Cortex of kidney (tissue), 1 donor: ENCODE measurements at places on chromosomes 11 and 22.

- DNase-seq: no peak
These were observed 4.3 kb upstream of the ZBED4 start for GRCh38 chr22:49849161-49850020.

- no peak for DNase-seq
These were observed 19.0 kb downstream of the MAFF start for GRCh38 chr22:38220653-38221386.

DNA sequence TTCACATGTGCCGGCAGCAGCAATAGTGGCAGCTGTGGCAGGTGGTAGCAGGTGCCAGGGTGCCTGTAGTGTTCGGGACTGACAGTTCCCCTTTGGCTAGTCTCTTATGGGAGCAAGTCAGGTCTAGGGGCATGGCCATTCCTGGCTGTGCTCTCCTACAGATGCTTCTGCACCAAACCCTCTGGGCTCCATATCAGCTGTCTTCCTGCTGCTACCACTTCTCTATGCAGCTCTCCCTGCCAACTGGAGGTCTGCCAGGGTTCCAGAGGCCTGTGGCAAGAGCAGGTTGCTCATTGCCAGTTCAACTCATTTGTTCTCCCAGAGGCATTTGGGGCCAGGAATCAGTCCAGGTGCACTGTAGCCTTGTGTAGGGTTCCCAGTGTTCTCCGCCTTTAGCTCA lies 473.7 kb downstream of the JRKL start:
- no peak for DNase-seq

DNA sequence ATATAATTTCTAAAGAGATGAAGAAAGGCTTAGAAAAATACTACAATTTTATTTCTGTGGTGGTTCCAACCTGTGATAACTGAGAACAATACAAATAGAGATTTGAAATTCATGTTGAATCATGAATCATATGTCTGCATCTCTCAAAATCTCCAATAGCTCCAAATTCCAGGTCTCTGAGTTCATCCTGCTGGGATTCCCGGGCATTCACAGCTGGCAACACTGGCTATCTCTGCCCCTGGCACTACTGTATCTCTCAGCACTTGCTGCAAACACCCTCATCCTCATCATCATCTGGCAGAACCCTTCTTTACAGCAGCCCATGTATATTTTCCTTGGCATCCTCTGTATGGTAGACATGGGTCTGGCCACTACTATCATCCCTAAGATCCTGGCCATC lies at the start of gene OR56B1:
Gene OR56B1 (plus strand): TSS at position 53 of the 400 bp plus-strand sequence. CDS start 69 bp downstream, at position 122.
- no peak for DNase-seq

DNA sequence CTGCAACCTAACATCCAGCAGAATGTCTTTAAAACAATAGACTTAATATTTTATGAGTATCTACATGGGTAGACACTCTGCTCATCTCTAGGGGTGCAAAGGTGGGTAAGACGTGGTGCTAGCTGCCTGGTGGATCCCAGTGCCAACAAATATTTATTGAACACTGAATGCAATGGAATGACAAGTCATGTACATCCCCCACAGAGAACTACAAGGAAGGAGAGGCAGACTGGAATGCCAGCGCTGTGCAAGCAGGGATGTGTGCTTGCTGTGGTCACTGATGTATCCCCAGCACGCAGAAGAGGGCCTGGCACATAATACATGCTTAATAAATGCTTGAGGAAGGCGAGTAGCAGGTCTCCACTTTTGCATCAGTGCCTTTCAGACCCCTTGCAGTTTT lies 61.9 kb downstream of the CD6 start:
- DNase-seq: no peak

GRCh38 chr11:114175706-114176105 lies 116.2 kb downstream of the ZBTB16 start:
- DNase-seq: no peak
